ENCODE measurements at places on chromosomes 4 and X.

GRCh38 chr4:109049926-109050325, 252.5 kb downstream of the COL25A1 start:
- DNase-seq: no peak

DNA sequence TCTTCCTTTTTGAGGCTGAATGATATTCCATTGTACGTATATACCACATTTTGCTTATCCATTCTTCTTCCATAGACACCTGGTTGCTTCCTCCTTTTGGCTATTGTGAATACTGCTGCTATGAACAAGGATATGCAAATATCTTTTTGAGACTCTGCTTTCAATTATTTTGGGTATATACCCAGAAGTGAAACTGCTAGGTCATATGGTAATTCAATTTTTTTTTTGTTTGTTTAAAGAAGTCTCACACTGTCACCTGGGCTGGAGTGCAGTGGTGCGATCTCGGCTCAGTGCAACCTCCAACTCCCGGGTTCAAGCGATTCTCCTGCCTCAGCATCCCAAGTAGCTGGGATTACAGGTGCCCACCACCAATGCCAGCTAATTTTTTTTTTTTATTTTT, 75.3 kb downstream of the METTL14 start:
- no peak for DNase-seq

DNA sequence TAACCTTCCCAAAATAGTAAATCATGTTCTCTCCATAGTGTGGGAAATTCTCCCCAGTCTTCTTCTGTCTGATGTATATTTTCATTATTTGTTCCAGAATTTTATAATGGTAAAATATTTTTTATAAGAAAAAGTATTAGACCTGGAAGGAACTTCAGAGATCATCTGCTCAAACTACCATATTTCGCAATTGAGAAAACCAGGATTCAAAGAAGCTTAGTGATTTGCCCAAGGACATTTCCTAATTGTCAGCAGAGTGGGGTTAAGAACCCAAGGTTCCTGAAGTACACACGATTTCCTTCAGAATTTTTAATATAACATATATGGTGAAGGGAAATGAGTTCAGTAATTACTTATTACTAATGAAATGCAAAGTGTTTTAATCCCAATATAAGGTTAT, 24.1 kb downstream of the OCIAD1 start:
- DNase-seq: no peak

GRCh38 chrX:94329182-94329581, 655.2 kb downstream of the FAM133A start:
- DNase-seq: no peak

- DNase-seq: no peak
Observed at GRCh38 chrX:100874325-100874724, at the start of gene NOX1. Gene NOX1 (minus strand): TSS chrX:100874359. CDS start chrX:100874139, 220 bp downstream.

- DNase-seq: no peak
Observed at GRCh38 chr4:41665636-41666207, 82.8 kb downstream of the PHOX2B start.

DNA sequence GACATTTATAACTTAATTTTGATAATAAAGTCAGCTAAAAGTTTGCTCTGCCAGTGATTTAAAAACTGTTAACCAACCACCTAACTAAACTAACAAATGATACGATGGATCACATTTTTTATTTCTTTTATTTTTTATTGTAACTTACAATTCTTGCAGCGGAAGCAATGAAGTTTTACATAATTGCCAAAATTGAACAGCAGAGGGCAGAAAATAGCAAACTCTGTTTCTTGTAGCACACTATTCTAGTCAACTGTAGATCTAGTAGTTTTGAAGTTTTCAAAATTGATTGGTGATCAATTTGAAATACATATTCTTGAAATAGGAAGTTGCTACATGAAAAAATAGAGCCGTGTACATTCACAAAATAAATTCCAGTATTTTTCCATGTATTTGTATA, 2.8 kb upstream of the GRIA2 start:
- no peak for DNase-seq

DNA sequence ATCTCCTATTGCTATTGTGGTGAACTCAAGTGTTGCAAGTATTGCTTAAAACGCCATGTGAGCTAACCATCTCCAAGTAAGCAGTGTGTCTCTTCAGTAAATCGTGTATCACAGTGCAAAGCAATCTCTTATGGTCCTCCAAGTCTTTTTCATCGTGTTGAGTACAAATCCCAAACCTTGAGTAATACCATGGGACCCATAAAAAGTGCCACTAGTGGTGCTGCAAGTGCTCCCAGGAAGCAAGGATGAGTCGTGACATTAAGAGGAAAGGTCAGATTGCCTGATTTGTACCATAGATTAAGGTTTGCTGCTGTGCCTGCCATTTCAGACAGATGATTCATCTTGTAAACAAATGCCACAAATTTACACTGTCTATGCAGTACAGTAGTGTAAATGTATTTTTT, 66.9 kb upstream of the BMPR1B start:
- DNase-seq: no peak
